ENCODE measurements at places on chromosomes 4 and X.

DNA sequence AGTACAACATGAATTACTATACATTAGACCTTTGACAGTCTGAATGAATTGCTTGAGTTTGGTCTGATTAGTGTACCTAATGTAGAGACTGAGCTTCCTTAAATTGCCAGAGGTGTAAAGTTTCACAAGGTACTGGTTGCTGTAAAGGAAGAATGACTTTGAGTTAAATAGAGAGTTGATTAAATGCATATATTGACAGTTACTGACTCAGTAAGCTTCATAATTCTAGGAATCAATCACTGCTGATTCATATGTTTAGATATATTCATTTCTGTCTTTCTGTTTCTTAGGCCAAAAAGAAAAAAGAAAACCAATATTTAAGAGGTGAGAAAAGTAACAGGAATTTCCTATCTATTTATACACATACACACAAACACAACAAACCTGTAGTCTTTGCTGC is 16.2 kb upstream of the ART3 start:
- DNase-seq: no peak

DNA sequence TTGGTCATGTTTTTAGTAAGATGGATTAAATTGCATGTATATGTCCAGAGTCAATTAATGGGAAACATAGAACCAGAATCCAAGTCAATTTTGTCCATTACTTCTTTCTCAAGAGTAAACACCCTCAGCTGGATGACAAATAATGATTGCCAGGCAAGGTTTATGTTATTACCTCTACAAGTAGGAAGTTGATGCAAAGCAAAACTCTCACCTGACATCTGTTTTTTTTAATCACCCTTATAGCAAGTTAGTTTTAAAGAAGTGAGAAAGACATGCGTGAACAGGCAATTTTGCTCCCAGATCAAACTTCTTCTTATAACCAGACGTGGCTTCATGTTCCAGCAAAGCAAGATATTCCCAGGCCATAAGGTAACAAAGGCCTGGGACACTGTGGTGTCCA is 348.5 kb upstream of the FTHL17 start:
- DNase-seq: no peak

GRCh38 chrX:152635941-152636340 is 1.8 kb upstream of the GABRQ start:
- DNase-seq: no peak

DNA sequence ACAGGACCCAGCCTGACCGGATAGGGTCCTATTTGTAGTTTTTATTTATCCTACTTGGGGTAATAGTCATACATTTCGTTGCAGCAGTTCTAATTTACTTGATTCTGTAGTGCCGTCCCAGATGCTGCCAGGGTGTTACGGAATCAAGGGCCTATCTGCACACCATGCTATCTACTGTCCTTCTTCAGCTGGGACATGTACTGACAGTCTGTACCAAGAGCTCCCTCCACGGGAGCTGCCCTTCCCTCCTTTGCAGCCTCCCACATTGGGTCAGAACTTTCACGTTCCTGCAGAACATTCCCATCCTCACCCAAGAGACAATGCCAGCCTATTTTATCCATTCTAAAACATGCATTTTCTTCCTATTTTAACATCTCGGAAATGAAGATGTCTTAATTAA is 6.7 kb downstream of the SUV39H1 start:
- no peak for DNase-seq

GRCh38 chr4:74433043-74433442 is 11.9 kb upstream of the AREG start:
- DNase-seq: no peak
